ENCODE measurements at places on chromosomes 2 and 18.

- DNase-seq = no peak
Measured at GRCh38 chr2:15584767-15585469, 6.8 kb upstream of the DDX1 start.

GRCh38 chr2:112065486-112065885, 10.4 kb downstream of the TMEM87B start:
- DNase-seq = no peak

DNA sequence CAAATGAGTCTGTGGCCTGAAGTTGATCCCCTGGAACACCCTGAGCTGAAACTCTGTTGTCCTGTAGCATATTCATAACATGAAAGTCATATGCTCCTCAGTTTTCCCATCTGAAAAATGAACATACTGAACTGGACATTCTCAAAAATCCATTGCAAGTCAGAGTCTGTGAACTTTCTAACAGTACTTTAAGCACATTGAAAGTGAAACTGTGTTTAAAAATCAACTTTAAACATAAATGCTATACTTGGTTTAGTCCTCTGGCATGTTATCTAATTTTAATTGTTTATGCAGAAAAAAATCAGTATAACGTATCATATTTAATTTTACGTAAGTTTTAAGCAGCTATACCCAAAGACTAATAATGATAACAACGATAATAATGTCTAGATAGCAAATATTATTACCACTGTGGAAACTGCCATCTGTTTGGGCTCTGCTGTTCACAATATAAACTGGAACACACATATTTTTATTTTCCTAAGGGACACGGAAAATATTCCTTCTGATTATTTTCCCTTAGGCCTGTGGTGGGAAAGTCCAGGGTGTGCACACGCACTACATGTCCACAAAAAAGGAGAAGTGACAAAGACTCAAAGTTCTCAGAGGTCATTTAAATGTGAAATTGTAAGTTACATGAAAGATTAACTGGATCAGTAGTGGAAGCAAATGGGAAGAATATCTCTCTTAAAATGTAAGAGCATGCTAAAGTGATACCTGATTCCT, 56.1 kb upstream of the TTN start:
- no peak for DNase-seq

DNA sequence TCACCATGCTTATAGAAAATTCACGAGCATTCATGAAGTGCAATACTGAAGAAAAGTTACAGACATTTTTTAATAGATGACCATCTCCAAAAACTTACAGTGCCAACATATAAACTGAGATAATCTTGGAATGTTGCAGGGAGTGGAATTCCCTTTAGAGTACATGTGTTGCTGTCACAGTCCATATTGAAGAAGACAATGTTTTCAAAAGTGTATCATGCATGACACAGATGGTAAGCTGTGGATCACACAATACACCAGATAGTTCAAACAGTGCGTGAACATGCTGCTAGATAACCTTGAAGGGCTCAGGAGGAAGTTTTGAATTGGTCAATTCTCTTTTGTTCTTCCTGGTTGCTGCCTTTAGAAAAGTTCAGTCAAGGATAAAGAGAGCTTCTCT, 1644.3 kb upstream of the NXPH2 start:
- no peak for DNase-seq

DNA sequence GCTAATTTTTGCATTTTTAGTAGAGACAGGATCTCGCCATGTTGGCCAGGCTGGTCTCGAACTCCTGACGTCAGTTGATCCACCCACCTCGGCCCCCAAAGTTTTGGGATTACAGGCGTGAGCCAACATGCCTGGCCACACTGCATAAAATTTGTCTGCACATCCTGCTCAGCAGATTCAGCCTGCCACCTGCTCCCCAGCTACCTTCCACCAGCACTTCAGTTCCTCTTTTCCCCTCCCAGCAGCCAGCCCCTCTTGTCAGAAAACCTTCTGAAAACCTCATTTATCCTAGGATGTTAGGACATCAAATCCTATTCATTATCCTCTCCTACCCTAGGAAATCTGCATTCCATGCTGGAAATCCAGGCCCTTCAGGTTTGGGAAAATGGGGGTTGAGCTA, 99.4 kb upstream of the STPG4 start:
- no peak for DNase-seq

GRCh38 chr2:10193276-10193795, 70.8 kb downstream of the RRM2 start:
- DNase-seq = no peak

DNA sequence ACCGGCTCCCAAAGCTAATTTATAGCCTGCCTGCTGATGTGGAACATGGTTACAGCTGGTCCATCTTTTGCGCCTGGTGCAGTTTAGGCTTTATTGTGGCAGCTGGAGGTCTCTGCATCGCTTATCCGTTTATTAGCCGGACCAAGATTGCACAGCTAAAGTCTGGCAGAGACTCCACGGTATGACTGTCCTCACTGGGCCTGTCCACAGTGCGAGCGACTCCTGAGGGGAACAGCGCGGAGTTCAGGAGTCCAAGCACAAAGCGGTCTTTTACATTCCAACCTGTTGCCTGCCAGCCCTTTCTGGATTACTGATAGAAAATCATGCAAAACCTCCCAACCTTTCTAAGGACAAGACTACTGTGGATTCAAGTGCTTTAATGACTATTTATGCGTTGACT, 51.4 kb downstream of the TMEM178A start:
- no peak for DNase-seq

DNA sequence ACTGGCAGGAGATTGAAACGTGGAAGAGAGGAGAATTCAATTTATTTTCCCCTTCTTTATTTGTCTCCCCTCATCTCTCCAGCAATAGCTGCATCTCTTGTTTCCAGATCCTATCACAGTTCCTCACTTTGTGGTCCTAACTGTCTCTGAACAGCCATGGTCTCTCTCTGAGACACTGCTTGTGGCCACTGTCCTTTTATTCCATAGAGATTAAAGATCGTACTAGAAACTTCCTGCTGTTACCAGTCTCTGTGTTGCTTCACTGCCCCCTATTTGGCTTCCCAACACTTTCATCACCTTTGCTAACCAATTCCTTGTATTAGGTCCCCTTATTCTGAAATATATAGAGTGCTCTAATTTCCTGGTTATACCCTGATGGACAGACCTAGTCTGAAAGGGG, 48.9 kb upstream of the CAVIN2 start:
- no peak for DNase-seq

GRCh38 chr2:142130111-142131009, 456 bp downstream of the LRP1B start:
- DNase-seq = no peak

- DNase-seq = no peak
Measured at GRCh38 chr2:22382479-22383169, 1002.4 kb upstream of the KLHL29 start.

- DNase-seq = peak; percentile 88
Measured at GRCh38 chr2:240434728-240435456, 571 bp upstream of the GPC1 start.

DNA sequence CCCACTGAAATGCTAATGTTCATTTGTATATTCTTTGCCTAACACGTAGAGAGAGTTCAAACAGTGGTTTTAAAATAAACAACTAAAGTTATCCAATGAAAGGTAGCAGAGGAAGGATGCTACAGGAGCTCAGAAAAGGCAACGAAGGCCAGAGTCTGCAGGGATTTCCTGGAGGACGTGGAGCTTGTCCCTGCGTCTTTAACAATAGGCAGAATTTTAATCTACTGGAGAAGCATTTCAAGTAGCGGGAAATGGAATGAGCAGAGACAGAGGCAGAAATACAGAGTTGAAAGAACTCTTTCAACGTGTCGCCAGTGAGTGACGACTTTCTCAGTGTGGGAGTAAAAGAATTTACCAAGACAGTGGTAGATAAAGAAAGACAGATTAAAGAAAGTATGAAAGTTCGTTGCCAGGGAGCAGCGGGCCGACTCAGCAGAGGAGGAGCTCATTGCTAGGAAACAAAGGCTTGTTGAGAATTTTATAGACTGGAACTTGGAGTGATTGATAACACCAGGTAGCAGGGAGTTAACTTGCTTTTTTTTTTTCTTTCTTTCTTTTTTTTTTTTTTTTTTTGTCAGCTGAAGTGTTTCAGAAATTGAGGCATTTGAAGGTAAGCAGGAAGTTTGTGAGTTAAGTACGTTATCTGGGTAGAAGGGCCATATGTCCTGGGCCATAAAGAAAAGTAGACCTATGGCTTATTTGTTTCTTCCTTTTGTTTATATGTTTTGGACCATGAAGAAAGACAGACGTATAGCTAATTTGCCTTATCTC, 625 bp upstream of the NBAS start:
- DNase-seq = no peak

GRCh38 chr18:27144672-27145071, 40.4 kb downstream of the CHST9 start:
- no peak for DNase-seq

DNA sequence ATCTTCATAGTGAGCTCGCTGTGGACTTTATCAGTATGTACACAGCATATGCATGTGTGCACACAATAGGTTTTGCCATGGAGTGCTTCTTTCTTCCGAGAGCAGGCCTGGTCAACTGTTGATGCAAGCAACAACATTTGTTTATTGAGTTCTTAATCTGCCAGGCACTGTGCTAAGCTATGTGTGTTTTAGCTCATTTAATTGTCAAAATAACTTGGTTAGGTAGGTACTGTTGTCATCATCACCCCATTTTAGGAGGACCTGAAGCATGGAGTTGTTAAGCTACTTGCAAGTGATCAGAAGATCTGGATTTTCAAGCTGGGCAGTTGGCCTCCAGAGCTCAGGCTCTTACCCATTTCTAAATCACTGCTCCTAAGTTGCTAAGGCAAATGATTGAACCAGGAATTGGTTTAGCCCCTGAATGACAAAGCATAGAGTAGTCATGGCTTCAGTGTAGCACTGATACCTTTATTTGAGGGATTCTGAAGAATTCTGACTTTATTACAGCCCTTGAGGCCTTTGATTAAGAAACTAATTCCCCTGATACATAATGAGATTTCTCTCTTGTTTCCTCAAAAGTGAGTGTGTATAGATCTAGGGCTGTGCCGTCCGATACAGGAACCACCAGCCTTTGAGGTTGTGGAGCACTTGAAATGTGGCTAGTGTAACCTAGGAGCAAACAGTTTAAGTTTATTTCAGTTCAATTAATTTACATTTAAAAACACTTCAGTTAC, 132.9 kb downstream of the FMNL2 start:
- DNase-seq = no peak

- DNase-seq = no peak
Measured at GRCh38 chr2:31286230-31286629, 52.3 kb downstream of the EHD3 start.

DNA sequence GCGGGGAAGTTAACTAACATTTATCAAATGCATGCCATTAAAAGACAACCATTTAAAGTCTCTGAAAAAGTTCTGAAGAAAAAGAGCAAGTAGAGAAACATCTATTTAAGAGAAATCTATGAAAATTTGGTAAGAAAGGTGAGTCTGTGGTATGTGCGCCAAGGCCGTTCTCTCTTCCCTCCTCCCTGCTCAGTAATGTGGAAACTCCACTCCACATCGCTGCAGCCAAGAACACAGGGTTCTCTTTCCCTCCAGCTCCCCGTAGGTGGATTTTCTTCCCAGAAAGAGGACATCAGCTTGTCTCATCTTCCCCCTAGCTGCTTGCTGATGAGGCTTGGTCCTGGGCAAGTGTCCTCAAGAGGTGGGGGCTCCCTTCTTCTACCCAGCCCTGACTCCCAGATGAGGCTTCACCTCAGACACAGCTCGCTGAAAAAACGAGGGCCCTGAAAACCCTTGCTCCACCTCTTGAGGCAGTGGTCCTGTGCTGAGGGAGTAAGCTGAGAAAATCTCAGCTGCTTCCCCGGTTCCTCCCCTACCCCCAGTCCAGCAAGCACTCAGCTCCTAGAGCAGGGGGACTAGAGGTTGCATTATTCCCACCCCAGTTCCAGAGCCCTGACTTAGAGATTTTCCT, 45.8 kb upstream of the PTPRM start:
- DNase-seq = no peak

GRCh38 chr2:58757971-58758370, 516.8 kb upstream of the FANCL start:
- DNase-seq = no peak

Data from activated T-helper 2 cell treated with anti-CD3 and anti-CD28 coated beads, Interferon-gamma antibody, Interleukin-2, Interleukin-4, amounts not matched to agents 10 μg/mL and 5 μg/mL and 100 μg/mL, durations not matched to agents 14 hours and 24 hours and 36 hours (primary cell).